ENCODE measurements at places on chromosomes 13 and 19.

- DNase-seq, result no peak
Measured at GRCh38 chr19:45297674-45298073, 25.0 kb downstream of the CKM start.

DNA sequence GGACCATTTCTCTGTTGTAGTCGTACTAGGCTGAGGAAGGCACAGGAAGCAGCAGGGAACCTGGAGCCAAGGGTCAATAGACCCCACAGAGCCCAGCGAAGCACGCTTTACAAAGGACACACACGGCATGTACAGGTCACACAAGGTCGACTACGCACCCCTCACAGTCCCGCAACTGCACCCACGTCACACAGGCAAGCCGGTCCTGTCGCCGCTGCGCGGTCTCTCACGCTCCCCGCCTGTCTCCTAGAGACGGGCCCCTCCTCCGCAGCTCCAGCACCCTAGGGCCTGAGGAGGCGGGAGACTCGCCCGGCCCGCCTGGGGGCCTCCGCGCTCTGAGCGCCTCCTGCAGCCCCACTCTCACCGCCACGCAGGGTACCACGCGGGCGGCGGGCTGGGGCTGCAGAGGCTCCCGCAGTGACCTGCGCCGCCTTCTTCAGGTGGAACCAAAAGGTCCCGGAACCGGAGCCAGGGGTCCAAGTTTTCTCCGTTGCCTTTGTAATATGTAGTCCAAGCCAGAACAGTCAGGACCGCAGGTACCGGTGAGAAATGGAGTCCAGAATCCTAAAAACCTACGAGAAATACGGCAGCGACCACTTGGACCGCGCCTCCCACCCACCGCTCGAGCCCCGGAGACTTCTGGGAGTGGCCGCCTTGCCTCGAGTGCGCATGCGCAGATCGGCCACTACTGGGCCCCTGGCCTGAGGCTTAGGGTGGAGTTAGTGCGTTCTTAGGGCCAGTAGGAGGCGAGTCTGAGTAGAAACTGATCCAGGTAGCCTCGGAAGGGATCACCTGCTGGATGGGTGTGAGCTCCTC, at the start of gene ZNF607:
Gene ZNF607, minus strand, starts transcription at position 651 of the 816 bp plus-strand sequence. CDS start 8,143 bp downstream, outside the sequence.
- DNase-seq, result peak; percentile 98

GRCh38 chr13:31274390-31274789, 74.6 kb downstream of the B3GLCT start:
- peak; percentile 52 for DNase-seq

DNA sequence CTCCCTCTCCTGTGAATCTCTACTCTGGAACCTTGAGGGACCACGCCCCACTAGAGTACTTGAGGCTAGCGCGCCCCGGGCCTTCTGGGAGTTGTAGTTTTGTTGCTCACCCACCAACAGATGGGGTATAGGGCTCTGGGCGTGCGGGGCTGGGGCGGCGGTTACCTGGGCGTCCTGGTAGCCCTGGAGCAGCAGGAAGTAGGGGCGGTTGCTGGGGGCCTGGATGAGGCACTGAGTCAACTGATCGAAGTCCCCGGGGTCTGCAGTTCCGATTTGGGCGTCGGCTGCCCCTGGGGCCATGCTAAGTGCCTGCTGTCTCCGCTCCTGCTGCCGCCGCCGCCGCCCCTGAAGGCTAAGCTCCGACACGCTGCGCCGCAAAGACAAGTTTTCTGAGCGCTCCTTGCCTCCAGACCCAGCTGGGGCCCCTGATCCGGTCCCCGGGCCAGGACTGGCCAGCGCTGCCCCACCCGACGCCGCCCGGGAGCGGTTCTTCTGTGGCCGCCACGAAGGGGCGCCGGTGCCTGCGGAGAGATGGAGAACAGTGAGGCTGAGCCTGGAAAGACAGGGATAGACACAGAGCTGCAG, 5.3 kb downstream of the RASIP1 start:
- no peak for DNase-seq

- no peak for DNase-seq
Measured at GRCh38 chr13:105329359-105329758, 1206.1 kb downstream of the EFNB2 start.

DNA sequence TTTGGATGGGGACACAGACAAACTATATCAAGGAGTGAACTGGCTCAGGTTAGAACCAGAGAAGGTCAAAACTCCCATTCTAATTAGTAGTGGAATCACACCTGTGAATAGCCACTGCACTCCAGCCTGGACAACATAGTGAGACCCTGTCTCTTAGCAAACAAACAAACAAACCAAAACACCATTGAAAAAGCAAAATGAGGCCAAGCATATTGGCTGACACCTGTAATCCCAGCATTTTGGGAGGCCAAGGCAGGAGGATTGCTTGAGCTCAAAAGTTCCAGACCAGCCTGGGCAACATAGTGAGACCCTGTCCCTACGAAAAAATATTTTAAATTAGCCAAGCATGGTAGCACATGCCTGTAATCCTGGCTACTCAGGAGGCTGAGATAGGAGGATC, 39.1 kb upstream of the UBAC2 start:
- no peak for DNase-seq

DNA sequence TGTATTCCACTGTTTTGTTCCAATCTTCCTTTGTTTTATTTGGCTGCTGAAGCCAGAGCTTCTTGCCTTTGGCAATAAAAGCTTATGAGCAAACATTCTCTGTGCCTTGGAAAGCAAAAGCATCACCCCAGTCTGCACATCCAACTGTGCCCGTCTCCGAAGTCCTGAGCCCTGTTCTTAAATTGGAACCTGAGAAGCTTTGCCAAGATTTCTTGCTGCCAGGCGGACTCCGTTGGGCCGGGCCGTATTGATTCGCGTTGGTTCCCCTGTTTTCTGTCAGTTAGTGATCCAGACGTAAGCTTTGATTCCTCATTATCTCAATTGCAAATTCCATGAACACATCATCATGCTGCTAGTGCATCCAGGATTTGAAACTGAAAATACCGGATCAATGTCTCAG, 793.0 kb downstream of the OLFM4 start:
- DNase-seq, result no peak

- DNase-seq, result no peak
Measured at GRCh38 chr13:44809190-44809589, 180.1 kb downstream of the NUFIP1 start.

DNA sequence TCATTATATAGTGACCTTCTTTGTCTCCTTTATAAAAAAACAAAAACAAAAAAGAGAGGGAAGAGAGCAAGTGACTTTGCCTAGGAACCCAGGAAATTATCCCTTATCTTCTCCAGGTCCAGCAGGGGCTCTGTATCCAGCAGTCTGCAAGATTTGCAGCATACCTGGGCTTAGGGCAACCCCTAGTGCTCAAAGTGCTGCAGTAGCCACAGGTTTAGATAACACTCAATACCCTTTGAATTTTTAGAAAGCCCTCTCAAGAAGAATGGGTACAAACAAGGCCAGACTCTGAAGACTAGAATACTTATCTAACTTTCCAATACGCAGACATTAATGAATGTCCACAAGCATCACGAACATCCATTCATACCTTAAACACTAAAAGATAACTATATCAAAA, 43.2 kb downstream of the CCNA1 start:
- no peak for DNase-seq

GRCh38 chr13:75635101-75635827, 866 bp upstream of the LMO7 start:
- DNase-seq, result no peak

DNA sequence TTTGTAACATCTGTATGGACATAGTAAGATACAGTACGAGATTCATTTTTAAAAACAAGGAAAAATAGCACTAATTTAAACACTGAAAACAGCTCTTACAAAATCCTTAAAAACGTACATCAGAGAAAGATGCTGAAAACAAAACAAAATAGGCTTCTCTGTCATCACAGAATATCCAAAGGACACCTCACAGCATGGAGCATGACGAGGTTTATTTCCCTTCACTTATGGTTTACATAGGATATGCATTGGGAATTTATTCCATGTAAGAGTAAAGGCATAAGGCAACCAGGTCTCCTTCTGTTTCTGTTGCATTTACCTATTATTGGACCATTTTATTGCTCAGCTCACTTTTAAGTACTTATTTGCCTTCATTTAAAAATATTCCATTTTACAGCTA, 3.0 kb downstream of the KCTD12 start:
- no peak for DNase-seq

DNA sequence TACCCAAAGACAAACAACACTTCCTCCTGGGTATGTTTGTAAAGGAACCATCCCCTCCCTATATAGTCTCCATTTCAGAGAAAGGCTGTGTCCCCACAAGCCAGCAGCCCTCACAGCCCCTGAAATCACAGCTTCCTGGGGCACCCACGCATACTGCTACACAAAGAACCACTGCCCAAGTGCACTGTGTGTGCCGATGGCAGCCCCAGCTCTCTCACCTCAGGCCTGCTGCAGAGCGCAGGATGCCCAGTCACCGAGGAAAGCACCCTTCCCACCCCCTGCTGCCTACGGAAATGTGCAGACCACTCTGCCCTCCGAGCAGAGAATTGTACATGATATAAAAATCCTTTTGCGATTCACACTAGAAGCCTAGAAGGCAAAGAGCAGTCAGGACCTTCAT, 39.4 kb downstream of the SOHLH2 start:
- no peak for DNase-seq

DNA sequence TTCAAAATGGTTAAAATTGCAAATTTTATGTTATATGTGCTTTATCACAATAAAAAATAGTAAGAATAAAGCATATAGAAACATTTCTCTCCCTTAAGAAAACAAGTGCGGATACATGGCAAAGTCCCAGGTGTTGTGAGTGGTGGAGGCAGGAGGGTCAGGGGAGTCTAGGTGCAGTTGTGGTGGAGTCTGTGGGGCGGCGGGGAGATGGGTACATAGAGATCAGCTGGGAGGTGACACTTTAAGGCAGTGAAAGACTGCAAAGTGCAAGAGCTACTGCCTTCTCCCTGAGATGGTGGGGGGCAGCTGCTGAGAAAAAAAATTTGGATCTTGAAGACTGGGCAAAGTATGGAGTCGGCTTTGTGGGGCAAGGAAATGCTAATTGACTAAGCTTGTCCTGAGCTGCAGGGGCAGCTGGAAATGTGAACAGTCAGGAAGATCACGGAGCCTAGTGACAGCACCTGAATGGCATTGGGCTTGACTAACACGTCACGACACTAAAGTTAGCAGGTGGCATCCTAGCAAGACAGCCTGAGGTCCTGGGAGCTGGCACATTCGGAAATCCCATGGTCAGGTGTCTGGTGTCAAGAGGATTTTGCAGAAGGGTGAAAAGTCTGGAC, 72.9 kb upstream of the IRS2 start:
- no peak for DNase-seq

GRCh38 chr19:1057176-1057855, 9.7 kb upstream of the ARHGAP45 start:
- no peak for DNase-seq

- no peak for DNase-seq
Measured at GRCh38 chr13:32851083-32852069, 164.8 kb upstream of the KL start.

- peak; percentile 48 for DNase-seq
Measured at GRCh38 chr13:30846311-30846710, 59.8 kb upstream of the MEDAG start.

DNA sequence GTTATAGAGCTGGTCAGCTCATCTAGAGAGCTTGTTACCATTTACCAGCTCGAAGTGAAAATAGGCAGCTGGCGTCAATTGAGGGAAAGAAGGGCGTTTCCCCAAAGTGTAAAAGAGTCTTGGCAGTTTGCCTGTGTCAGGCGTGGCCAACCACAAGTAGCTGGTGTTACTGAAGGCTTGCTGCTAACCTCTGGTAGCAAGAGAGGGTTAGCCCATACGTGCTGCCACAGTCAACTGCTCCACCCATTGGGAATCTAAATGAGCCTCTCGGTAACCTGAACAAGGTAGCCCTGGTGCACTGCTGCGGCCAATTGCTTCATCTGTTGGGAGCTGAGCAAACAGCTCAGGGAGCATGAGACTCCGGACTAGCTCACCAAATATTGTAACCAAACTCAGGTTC, 314.9 kb upstream of the SLITRK5 start:
- no peak for DNase-seq

DNA sequence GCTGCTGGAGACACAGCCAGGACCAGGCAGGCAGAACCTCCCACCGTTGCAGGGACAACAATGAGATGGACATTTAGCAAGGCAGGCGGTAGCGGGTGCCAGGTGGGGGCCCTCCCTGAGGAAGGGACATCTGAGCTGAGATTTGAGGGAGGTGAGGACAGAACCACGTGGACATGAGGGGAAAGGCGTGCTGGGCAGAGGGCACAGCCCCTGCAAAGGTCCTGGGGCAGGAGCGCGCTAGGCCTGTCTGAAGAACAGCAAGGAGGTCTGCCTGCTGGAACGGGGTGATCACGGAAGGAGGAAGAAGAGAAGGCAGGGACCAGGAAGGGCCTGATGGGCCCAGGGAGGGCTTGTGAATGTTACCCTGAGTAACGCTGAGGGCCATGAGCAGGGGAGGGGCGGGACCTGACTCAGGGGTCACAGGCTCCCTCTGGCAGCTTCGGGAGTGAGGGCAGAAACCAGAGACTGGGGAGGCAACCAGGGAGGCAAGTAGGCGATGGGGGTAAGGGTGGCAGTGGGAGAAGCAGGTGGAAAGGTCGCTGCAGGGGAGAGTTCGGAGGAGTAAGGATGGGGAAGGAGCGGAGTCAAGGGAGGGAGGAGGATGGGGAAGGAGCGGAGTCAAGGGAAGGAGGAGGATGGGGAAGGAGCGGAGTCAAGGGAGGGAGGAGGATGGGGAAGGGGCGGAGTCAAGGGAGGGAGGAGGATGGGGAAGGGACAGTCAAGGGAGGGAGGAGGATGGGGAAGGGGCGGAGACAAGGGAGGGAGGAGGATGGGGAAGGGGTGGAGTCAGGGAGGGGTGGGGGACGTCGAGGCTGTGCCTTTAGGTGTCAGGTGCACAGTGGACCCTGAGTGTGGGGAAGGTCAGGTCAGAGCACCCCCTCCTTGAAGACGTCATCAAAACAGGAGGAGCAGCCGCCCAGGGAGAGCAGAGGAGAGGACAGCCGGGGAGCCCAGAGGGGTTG, 15.7 kb upstream of the B3GNT3 start:
- peak; percentile 40 for DNase-seq

- peak; percentile 52 for DNase-seq
Measured at GRCh38 chr13:45238945-45239795, 38.3 kb upstream of the KCTD4 start.

GRCh38 chr13:47213047-47213446, 316.2 kb upstream of the HTR2A start:
- DNase-seq, result no peak

DNA sequence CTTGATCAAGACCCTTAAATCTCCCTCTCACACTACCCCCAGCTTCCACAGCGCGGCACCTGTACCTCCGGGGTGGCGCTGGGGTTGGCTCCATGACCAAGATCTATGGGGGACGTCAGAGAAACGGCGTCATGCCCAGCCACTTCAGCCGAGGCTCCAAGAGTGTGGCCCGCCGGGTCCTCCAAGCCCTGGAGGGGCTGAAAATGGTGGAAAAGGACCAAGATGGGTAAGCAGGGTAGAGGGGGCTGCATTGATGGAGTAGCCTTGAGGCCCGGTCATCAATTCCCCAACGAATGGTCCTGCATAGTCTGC, 8.1 kb upstream of the CD79A start:
- DNase-seq, result no peak

DNA sequence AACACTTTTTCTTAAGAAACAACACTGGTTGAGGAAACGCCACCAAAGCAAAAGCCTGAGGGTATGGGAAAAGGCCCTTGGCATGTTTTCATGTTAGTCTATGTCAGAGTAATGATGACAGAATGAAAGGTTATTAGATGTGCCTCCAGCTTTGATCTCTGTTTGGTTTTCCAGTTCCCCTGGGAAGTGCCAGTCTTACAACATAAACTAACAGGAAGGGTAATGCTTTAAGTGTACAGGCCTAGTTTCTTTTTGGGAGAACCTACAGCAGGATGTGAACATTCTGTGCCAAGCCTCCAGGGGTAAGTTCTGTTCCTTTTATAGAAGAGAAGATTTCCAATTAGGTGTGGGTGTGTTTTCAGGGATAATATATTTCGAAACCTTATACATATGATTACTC, 121.7 kb downstream of the FNDC3A start:
- DNase-seq, result no peak

- DNase-seq, result no peak
Measured at GRCh38 chr19:52646571-52647217, 8.5 kb upstream of the ZNF83 start.
